Mesothelial cell of epicardium (in vitro differentiated cells): ENCODE measurements at places on chromosomes 5 and 9.

- H3K27ac ChIP-seq, result no peak overlapping the region
- H3K4me3 ChIP-seq, result no peak overlapping the region
- no peaks in the 10 kb centered on the region for H3K36me3 ChIP-seq
- H3K27me3 ChIP-seq, result peaks cover 13% of the 10 kb centered on the region
- H3K4me1 ChIP-seq, result no peaks in the 10 kb centered on the region
Measured at GRCh38 chr5:6941631-6942030, 228.4 kb downstream of the TENT4A start.

DNA sequence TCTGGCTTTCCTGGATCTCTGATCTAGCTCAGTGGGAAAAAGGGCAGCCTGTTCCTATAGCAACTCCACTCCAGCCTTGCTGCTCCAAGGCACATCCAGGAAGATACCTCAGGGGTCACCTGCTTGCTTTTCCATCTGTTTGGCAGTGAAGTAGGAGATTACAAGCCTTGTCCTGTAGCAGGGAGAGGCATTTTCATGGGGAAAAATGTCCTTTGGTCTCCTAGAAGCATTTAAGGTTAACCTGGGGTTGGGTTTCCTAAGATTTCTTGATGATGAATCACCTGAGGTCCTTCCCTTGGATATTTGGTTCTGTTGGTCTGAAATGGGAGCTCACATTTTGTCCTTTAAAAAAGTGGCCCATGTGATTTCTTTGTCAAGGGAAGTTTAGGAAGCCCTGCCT is 1.5 kb upstream of the TMEM174 start:
- H3K4me1 ChIP-seq, result no peaks in the 10 kb centered on the region
- H3K36me3 ChIP-seq, result no peaks in the 10 kb centered on the region
- peaks cover 11% of the 10 kb centered on the region for H3K27me3 ChIP-seq
- no peak for DNase-seq
- no peak overlapping the region for H3K4me3 ChIP-seq

DNA sequence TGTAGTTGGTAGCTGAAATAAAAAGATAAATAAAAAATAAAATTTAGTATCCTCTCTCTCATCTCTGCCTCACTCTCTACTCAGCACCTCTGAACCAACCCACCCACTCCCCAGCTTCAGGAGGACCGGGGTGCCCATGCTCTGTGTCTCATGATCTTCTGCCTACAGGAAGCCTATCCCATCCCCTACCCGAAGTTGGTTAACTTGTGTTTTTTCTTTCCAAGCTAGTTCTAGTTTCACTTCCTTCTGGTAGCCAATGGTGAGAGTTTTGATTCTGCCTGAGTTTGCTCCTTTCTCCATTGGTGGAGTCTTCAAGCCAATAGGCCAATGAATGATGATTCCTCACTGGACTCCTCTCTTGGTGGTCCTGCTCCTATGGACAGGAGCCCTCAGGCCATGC is 32.1 kb downstream of the SNX24 start:
- H3K27me3 ChIP-seq, result no peaks in the 10 kb centered on the region
- no peak overlapping the region for H3K4me3 ChIP-seq
- no peak overlapping the region for H3K27ac ChIP-seq
- peaks cover 25% of the 10 kb centered on the region for H3K36me3 ChIP-seq

DNA sequence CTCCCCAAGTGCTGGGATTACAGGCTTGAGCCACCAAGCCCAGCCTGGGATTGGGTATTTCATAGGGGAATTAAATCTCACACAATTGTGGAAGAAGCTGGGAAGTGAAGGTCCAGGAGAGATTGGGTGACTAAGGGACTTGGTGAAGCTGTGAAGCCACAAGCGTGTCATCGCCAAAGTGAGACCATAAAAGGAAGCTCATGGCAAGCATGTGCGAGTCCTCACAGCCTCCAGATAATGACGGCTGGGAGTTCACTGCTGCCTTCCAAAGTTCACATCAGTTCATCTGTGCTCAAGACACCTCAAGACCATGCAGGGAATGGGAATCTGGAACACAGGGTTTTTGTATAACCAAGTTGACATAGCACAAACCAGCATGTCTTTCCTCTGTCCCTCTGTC is 210.6 kb downstream of the MARCHF11 start:
- H3K27ac ChIP-seq, result no peak overlapping the region
- no peaks in the 10 kb centered on the region for H3K4me1 ChIP-seq
- H3K4me3 ChIP-seq, result no peak overlapping the region
- H3K27me3 ChIP-seq, result no peaks in the 10 kb centered on the region
- peaks cover 2% of the 10 kb centered on the region for H3K36me3 ChIP-seq
- no peak for DNase-seq

- H3K4me3 ChIP-seq, result no peak overlapping the region
- peaks cover 20% of the 10 kb centered on the region for H3K36me3 ChIP-seq
- H3K4me1 ChIP-seq, result peaks cover 14% of the 10 kb centered on the region
- DNase-seq, result no peak
- H3K27ac ChIP-seq, result no peak overlapping the region
- H3K27me3 ChIP-seq, result no peaks in the 10 kb centered on the region
Measured at GRCh38 chr9:33041432-33042188, 16.5 kb downstream of the DNAJA1 start.

DNA sequence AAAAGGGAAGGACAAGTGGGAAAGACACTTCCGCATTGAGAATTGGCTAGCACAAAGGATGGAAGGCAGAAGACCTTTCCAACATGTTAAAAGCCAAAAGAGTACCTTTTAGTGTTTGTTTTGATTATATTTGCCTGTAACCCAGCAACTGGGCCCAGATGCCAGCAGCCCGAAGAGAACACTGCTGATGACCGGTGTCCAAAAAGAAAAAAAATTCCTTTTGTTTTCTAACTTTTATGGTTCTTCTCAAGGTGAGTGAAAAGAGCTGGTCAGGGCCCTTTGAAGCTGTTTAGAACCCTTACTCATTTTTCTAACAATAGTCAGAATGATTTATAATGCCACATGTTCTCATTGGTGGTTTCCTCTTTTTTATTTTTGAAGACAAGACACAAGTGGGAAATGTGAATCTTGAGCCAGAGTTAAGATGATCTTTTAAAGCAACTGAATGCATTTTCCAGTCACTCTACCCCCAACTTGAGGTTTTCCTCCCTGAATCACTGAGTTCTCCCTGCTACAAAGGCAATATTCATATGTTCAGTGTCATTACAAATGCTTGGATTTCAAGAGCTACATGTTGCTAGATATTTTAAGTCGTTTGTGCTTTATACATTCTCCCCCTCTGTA is 32.3 kb upstream of the ZNF462 start:
- no peaks in the 10 kb centered on the region for H3K27me3 ChIP-seq
- no peaks in the 10 kb centered on the region for H3K4me1 ChIP-seq
- peaks cover 4% of the 10 kb centered on the region for H3K36me3 ChIP-seq
- no peak overlapping the region for H3K4me3 ChIP-seq

DNA sequence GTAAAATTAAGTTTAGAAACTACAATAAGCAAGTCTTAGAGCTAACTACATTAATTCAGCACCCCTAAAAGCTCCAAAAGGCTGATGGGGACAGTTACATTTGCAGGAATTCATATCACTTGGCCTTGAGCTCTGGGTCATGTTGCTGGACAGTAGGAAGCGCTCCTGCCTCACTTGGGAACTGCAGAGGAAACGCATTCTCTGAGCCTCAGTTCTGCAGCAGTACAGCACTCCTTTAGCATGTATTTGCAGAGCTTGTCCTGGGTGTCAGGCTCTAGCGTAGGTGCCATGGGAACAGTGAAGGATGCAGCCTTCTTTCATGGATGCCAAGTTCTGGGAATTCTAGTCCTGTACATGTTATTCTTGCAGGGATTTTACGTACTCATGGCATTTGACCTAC is 710.4 kb downstream of the IRX1 start:
- no peaks in the 10 kb centered on the region for H3K27me3 ChIP-seq
- H3K36me3 ChIP-seq, result no peaks in the 10 kb centered on the region
- no peaks in the 10 kb centered on the region for H3K4me1 ChIP-seq
- H3K4me3 ChIP-seq, result no peak overlapping the region

DNA sequence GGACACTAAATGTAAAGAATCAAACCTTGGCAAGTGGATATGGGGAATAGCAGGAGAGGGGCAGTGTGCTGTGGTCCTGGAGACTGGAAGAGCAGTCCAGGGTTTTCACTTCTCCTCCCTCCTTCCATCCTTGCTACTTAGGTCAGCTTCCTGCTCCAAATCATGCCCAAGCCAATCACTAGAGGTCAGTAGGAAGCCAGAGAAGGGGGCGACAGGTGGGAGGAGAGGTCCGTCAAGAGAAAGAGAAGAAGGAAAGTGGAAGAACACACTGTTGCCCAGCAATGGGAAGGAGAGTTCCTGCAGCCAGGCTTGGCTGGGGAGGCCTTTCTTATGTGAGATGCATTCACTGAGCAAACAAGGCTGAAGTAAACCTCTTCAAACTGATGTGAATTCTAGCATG is 289.6 kb downstream of the DTWD2 start:
- no peak overlapping the region for H3K27ac ChIP-seq
- H3K4me3 ChIP-seq, result no peak overlapping the region
- peaks cover 8% of the 10 kb centered on the region for H3K36me3 ChIP-seq

DNA sequence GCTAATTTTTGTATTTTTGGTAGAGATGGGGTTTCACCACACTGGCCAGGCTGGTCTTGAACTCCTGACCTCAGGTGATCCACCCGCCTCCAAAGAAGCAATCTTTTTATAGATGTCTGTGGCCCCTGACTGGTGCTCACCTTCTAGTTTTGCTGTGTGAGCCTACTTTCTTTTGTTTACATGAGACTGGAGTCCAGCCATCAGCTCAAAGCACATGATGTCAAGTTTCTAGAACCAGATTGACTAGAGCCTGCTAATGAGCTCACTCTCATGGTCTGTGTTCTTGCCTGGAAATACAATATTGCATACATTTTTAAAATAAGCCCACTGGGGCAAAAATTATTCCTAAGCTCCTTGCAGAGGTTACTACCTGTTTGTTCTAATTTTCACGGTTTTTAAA is 102.9 kb upstream of the PIK3R1 start:
- H3K36me3 ChIP-seq, result no peaks in the 10 kb centered on the region
- no peak overlapping the region for H3K4me3 ChIP-seq
- no peak overlapping the region for H3K27ac ChIP-seq
- no peaks in the 10 kb centered on the region for H3K27me3 ChIP-seq

DNA sequence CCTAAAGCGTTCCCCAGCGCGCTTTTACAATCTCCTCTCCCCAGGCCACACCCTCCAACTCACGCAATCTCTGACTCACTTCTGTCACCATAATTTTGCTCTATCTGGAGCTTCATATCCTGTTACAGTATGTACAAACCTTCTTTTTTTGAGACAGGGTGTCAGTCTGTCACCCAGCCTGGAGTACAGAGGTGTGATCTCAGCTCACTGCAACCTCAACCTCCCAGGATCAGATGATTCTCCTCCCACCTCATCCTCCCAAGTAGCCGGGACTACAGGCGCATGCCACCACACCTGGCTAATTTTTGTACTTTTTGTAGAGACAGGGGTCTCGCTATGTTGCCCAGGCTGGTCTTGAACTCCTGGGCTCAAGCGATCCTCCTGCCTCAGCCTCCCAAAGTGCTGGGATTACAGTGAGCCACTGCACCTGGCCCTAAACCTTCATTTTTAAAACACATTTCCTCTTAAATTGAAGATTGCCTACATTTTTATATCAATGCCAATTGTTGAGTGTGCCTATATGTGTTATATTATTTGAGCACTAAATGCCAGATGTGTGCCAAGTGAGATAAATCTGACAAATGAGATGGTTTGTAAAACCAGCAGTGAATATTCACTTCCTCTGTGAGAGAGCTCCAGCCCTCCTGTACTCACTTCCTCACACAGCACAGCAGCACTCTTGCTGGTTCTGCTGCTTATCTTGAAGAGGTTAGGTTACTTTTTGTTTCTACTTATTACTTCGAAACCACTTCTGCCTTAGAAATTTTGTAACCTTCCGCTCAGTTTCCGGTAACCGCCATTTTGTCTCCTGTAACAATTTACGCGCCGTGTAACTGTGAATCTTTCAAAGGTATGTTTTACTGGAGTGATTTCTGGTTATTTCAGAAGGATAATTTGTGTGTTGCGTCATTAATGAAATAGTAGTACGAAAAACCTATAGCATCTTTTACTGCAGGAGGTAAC is 57.9 kb downstream of the DOCK8 start:
- DNase-seq, result no peak
- H3K4me1 ChIP-seq, result no peaks in the 10 kb centered on the region
- H3K27ac ChIP-seq, result no peak overlapping the region
- H3K4me3 ChIP-seq, result no peak overlapping the region
- H3K27me3 ChIP-seq, result no peaks in the 10 kb centered on the region
